ENCODE measurements at places on chromosomes 11 and 22.

DNA sequence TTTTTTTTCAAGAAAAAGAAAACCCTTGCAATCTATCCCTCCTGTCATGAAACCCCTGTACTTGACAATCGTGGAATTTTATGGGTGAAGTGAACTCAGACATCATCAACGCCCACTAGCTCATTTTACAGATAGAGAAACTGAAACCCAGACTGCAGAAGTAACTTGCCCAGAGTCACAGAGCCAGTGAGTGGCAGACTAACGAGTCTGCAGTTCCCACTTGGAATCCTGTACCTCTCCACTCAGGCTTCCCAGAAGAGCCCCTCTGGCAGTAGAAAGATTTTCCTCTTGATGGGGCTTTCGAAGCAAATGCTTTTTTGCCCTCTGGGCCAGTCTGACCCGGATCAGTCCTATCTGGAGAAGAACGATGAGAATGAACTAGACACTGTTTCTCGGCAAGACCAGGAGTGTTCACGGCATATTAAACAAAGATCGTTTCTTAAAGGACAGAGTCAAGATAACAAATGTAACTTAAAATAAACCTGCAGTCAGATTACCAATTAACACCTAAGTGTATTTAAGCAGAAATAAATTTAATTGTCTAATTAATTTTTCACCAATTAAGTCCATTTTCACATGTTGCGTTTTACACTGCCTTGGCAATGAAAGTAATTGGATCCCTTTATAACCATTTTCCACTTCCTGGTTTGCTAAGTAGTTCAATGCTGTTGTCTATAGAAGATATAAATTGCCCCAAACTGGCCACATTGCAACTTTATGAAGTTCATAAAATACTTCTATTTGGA lies 61.3 kb upstream of the CREB3L1 start:
- DNase-seq: no peak

DNA sequence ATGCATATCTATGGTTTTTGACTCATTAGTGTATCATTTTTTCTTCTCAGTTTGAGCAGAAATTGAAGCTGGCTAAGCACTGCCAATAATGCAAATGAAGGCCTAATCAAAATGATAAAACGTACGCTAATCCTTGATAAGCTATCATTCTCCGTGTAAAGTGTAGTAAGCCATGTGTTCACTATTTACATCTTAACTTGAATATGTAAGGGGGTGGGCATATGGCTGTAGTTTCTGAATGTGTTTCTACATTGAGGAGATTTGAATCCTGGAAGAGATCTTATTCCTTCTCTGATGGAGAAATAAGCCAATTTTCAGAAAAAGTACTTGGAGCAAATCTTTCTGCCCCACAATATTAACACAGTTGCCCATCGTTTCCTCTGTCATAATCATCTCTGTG lies 351.8 kb upstream of the ANO3 start:
- no peak for DNase-seq

GRCh38 chr11:47980088-47980906 lies at the start of gene PTPRJ:
PTPRJ (plus strand) TSS chr11:47980559; CDS start chr11:47980913, 354 bp downstream.
- peak; percentile 66 for DNase-seq

GRCh38 chr11:63985812-63986155 lies 454 bp upstream of the OTUB1 start:
- DNase-seq: no peak

- DNase-seq: peak; percentile 82
Observed at GRCh38 chr11:102849311-102849710, 5.9 kb upstream of the MMP3 start.

DNA sequence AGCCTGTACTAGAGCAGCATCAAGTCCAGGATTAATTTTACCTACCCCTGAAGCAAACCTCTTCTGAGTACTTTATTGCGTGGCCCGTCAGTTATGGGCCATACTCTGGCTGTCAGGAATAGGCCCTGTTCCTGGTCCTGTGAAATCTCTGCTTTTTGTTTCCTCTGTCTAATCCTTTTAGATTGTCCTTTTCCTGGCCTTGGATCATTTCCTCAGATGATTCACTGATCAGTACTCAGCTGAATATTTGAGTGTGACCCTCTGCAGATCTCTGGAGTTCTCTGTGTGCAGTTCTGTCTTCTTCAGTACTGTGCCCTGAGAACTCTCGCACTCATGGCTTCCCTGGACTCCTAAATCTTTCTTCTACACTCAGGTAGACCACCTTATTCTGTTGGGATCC lies 123.5 kb downstream of the UVRAG start:
- peak; percentile 33 for DNase-seq

DNA sequence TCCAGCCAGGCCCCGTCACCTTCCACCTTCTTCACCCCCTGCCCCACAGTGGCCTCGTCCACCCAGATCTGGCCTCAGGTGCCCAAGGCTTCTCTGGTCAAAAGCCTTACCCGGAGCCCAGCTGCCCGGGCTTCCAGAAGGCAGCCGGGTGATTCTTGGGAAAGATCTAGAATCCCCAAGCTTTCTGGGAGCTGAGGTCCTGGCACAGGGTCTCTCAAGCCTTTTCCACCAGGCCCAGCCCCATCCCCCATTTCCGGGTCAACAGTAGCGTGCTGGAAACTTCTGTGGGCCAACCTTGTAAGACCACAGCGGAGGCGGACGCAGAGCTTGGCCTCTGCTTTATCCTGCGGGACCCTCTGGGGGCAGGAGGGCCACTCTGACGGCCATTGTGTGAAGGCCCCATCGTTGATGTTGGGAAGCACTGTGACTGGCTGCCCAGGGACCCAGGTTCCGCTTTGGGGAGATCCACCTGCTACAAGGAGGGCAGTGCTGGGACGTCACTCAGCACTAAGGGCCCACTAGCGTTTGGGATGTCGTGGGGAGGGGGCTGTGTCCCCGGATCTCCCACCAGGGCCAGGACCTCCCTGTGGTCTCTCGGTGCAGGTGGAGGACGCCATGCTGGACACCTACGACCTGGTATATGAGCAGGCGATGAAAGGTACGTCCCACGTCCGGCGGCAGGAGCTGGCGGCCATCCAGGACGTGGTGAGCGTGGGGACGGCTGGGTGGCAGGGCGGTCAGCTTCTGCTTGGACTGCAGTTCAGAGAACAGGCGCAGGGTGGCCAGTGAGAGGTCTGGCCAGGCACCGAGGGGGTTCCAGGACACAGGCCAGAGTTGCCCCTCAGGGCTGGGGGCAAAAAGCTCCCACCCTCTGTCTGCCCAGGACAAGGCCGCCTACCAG lies 11.5 kb downstream of the TSPAN32 start:
- DNase-seq: no peak

DNA sequence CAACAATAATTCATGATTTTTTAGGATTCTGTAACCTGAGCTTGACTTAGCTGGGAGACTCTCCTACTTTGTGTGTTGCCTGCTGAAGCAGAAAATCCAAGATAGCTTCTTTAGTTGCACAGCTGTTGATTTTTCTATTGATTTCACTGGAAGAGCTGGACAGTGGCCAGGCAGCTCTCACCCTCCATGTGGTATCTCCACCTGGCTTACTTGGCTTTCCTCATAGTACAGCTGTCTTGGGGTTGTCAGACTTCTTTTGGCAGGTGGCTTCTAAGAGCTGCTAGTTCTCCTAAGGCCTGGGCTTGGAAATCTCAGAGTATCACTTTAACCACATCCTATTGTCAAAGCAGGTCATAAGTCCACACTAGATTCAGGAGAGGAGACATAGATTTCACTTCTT lies 130.8 kb upstream of the SPON1 start:
- DNase-seq: no peak

- no peak for DNase-seq
Observed at GRCh38 chr11:8354622-8355415, 91.1 kb upstream of the LMO1 start.

- peak; percentile 75 for DNase-seq
Observed at GRCh38 chr22:33921525-33922348, 1.5 kb upstream of the LARGE1 start.

DNA sequence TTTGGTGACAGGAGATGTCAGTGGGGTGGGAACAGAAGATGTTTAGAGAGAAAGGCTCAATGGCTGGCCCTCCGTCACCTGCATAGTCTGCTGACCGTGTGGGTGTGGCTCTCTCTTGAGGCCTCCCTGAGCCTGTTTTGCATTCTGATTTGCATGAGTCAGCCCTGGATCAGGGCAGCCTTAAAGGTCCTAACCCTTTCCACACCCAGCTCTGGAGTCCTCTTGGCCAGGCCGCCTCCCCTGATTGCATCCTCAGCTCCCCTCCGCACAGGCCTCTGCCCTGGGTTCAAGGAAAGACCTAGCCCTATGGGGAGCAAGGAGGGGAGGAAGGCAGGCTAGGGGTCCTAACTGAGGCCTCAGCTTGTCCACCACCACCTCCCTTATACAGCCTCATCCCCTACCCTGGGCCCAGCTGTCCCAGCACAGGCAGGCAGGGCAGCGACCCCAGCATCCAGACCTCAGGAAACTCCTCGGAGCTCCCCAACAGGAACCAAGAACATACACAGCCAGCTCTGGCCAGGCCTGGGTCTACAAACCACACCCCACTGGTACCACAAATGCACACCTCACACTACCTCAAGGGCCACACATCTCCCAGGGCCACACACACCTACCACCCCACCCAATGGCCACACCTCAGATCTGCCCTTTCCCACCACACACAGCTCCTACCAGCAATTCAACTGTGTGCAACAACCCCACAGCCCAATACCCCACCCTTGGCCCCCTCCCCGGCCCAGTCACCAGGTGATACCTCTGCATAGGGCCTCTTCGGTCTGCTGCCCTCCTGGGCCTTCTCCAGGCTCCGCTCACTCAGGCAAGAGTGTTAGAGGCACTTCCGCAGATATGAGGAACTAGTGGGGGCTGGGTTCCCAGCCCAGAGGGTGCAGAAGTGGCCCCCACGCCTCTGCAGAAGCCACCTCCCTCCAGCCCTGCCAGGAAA lies 13.7 kb downstream of the ARAP1 start:
- DNase-seq: no peak

DNA sequence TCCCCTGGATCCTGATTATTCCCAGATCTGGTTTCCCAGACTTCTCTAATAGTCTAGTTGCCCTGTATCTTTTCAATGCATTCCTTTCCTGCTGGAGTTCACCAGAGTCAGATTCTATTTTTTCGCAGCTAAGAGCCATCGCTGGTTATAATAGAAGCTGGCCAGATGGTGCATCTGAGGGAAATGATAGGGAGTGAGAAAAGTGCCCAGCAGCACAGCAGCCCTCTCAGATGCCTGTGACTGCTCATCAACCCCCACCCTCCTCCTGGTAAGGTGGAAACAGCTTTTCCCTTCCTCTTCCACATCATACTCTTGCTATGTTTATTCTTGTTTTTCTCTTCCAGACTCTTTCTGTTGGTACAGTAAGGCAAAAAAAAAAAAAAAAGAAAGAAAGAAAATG lies 12.8 kb downstream of the OR8A1 start:
- DNase-seq: no peak

GRCh38 chr22:48631288-48631863 lies 1196.3 kb downstream of the BRD1 start:
- DNase-seq: no peak

DNA sequence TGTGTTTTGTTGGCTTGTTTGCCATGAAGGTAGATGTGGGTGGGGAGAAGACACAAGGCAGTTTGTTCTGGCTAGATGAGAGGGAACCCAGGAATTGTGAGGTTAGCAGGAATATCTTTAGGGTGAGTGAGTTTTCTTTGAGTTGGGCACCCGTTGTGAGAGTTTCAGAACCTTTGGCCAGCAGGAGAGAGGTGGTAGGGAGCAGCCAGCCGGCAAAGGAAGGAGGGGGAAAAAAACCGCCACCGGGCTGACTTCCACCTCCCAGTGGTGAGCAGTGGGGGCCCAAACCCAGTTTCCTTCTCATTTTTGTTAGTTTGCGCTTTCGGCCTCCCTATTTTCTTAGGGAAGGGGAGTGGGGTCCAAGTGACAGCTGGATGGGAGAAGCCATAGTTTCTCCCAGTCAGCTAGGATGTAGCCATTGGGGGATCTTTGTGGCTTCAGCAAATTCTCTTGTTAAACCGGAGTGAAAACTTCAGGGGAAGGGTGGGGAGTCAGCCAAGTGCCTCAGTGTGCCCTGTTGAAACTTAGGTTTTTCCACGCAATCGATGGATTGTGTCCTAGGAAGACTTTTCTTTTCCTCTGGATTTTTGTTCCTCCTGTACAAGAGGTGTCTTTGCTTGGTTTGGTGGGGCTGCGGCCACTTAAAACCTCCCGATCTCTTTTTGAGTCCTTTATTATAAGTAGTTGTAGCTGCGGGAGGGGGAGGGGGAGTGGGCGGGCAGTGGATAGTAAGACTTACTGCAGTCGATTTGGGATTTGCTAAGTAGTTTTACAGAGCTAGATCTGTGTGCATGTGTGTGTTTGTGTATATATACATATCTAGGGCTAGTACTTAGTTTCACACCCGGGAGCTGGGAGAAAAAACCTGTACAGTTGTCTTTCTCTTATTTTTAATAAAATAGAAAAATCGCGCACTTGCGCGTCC lies 1.1 kb upstream of the GCAT start:
- peak; percentile 34 for DNase-seq

DNA sequence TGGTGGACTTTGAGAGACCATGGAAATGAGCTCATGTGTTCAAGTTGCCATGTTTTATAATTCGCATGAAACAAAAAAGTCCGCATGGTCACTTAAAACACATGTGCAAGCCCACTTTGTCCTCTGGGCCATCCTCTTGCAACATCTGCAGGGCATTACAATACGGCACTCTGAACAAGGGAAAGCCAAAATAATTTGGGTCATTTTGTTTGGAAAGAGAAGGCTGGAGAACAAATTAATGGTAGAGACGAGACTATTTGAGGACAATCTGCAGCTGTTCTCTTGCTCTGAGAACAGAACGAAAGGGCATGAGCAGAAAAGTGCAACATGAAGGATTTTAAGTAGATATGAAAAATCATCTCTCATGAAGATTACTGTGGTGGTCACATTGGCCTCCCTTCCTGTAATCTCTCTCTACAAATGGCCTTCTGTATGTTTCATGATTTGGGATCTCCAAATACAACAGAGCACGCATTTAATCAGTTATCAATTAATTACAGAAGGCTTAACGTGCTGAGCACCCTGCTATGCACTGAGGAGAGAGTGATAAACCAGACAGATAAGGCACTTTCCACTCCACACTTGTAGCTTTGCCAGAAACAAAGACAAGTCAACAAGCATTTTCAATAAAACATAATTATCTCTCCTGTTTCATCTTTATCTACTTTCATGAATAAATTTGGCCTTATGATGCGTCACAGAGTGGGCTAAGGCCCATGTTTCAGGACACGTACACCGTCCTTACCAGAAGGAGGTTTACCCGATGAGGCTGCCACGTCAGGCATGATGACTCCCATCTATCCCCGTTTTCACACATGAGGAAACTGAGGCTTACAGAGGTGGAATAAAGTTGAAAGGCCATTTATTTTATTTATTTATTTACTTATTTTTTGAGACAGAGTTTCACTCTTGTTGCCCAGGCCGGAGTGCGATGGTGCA lies 384.1 kb downstream of the LARGE1 start:
- DNase-seq: no peak

- no peak for DNase-seq
Observed at GRCh38 chr11:69402251-69402887, 79.1 kb upstream of the LINC01488 start.

GRCh38 chr11:68342459-68343158 lies 30.2 kb downstream of the LRP5 start:
- peak; percentile 35 for DNase-seq

- DNase-seq: no peak
Observed at GRCh38 chr11:3227568-3228444, 4.4 kb downstream of the MRGPRE start.

- DNase-seq: no peak
Observed at GRCh38 chr11:19181531-19182261, 20.1 kb downstream of the CSRP3 start.
